ENCODE measurements at places on chromosomes 5 and 9. TPM values are rescaled to one million over a fixed set of nuclear protein-coding genes. Genes with fewer than 3 reads are reported as not detected.
A peak's percentile ranks its signal among the peaks of the same experiment; 100 is the strongest.

Gene GABRB2
- total RNA-seq: 0.49 TPM

Gene WHRN
- 2.0 TPM for total RNA-seq

Gene PLPPR1
- 1.5 TPM for total RNA-seq

Gene ARL14EPL
- not detected for total RNA-seq

Gene RGS7BP
- total RNA-seq: 0.89 TPM

Gene MCTP1
- 30.8 TPM for total RNA-seq

Gene SPATA31A5
- not detected for total RNA-seq

Gene LHX3
- 0.10 TPM for total RNA-seq

Gene PCDHA2
- total RNA-seq: 0.20 TPM

Gene PRR16
- total RNA-seq: 12.4 TPM

GRCh38 chr9:138073808-138074207 lies 196.2 kb downstream of the CACNA1B start:
- DNase-seq: no peak

- DNase-seq: no peak
Observed at GRCh38 chr9:4050916-4051315, 249.0 kb downstream of the GLIS3 start.

GRCh38 chr9:38405785-38406184 lies 13.3 kb downstream of the ALDH1B1 start:
- DNase-seq: no peak

DNA sequence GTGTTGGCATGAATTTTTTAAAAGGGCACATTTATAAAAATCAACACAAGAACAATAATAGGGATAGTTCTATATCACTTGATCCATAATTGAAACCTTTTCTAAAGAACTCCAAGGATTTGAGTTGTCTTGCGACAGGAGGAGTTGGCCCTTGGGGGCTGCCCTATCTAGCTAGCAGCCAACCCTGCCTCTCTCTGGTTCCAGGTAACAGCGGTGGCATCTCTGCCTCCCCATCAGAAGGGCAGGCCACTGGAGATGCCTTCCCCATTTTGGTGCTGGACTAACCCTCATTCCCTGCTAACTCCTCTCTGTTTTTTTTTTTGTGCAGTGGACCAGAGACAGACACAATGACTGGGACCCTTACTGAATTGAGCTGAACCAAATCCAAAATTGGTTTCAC lies 393.0 kb downstream of the MED10 start:
- DNase-seq: no peak

GRCh38 chr9:104575456-104575855 lies 6.5 kb downstream of the OR13C8 start:
- DNase-seq: no peak

GRCh38 chr9:84874596-84874995 lies 205.1 kb downstream of the NTRK2 start:
- no peak for DNase-seq

GRCh38 chr5:176355400-176356178 lies 6.0 kb downstream of the KIAA1191 start:
- no peak for DNase-seq

- peak; percentile 72 for DNase-seq
Observed at GRCh38 chr5:162323466-162323865, 255.9 kb downstream of the GABRG2 start.

- no peak for DNase-seq
Observed at GRCh38 chr9:120926397-120926928, at the start of gene TRAF1. TSS of gene TRAF1 (minus strand) at chr9:120926796. CDS start at chr9:120926075, 721 bp downstream.

DNA sequence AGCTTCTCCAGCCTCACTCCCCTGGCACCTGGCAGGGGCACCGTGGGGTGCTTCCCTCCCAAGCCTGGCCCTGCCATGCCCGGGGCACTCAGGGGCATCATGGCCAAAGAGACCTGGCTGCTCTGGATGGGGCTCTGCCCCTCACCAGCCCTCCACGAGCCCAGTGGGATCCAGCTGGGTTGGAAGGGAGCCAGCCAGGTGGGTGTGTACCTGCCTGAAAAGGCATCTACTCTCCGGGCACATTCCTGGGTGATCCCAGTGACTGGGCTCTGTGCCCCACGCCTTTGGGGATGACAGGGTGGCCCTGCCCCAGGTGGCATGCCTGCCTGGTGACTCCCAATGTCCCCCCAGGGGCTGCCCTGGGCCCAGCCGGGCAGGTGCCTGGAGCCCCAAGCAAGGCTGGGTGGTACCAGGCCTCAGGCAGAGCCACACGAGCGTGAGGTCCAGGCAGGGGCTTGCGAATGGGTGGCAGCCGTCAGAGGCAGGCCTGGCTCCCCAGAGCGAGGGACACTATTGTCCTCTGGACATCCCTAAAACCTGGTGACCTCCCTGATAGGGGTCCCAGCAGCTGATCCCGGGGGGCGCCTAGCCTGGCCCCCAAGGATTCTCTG lies 777 bp downstream of the GPSM1 start:
- DNase-seq: no peak

DNA sequence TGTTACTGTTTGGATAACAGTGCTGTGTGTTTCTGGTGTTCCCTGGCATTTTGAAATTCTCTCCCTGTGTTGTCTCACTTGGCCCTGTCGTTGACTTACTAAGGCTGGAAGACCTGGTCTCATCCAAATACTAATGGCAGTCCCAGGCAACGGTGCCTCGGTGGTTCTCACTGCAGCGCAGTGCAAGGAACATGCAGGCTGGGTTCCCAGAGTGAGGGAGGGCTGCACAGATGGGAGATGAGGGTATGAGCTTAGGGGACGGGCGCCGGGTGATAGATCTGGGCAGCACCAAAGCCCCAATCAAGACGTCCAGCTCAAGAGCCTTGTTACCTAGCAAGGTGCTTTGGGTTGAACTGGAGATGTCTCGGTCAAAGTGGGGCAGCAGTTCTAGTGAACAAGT lies 11.0 kb downstream of the CCT5 start:
- no peak for DNase-seq

- no peak for DNase-seq
Observed at GRCh38 chr9:82302968-82303655, 314.5 kb downstream of the SPATA31D1 start.

DNA sequence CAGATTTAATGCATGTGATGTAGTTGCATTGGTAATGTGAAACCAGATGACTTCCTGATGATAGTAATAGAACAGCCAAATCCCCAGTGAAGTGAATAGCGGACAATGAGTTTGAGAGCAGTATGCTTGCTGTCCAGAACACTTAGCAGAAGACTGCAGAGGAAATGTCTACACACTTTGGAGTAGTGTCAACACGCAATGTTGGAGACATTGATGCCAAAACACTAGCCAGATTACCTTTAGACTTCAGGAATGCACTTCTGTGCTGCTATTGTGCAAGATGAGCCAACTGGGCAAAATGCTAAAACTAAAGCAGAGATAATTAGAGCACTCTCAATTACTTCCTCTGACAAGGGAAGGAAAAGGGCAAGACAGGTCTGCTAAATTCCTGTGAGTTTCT lies 176.7 kb downstream of the PRDM9 start:
- no peak for DNase-seq

DNA sequence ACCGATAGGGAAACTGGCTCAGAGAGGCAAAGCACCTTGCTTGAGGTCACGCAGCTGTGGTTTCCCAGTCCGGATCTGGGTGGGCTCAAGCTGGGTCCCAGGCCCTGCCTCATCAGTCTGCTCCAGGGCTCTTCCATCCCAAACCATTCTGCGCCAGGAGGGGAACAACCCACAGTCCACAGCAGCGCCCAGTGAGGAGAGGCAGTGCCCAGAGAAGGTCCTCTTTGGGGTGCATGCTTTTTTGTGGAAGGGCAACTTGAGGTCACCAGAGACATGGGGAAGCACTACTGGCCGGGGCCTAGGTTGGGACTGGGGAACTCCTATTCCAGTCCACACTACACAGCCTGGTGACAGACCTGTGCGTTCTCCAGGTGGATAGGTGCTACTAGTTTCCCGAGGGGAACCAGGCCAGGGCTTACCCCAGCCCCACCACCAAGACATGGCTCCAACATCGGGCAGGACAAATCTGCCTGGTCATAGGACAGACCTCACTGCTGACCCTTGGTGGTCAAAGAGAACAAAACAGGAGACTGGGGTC lies 62.5 kb upstream of the RNF130 start:
- no peak for DNase-seq

GRCh38 chr5:68343421-68343826 lies 127.9 kb downstream of the PIK3R1 start:
- DNase-seq: no peak

DNA sequence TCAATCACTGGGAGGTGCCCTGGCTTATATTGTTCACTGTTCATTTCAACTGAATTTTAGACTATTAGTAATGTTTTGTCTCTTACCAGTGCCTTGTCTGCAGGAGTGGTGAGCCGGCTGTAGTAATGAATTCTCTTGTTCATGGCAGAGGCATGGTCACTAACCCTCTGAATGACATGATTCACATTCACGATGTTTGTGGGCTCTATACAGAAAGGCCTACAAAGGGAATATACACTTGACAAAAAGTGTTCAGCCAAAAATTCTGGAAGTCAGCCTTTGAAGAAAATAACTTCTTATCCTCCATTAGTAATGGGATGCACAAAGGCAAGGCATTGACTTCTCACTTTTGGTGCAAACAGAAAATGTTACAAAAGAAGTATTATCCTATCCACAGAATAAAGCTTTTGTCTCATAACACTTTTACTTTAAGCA lies 39.6 kb downstream of the SLC38A9 start:
- no peak for DNase-seq

DNA sequence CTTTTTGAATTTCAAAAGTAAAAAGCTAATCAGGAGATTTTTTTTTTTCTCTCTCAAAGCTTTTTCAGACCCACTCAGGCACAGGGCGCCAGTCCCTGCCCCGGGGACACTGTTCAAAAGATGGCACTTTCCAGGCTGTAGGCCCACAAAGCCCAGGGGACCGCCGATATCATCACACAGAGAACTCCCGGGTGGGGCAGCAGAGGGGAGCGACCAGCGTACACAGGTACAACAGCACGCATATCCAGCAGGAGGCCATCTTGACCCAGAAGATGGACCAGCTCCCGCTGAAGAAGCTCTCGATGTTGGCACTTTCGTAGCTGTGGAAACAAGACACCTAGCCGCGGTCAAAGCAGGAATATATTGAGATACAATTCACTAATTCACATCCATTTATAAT lies 108.3 kb downstream of the THBS4 start:
- DNase-seq: no peak

DNA sequence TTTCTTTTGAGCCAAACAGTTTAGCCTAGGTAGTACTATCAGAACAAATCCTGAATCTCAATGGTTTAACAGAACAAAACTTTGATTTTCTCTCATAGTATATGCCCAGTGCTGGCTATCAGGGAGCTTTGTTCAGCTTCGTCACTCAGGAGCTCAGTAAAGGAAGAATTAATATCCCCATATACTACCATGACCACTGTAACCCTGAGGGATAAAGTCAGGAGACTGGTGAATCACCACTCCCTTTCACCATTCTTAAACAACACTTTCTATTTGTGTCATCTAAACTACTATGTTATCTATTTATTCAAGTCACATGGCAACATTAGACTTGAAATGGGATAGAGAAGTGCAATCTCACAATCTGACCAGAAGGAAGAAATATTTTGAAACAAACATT lies 522.6 kb upstream of the COX7C start:
- no peak for DNase-seq

DNA sequence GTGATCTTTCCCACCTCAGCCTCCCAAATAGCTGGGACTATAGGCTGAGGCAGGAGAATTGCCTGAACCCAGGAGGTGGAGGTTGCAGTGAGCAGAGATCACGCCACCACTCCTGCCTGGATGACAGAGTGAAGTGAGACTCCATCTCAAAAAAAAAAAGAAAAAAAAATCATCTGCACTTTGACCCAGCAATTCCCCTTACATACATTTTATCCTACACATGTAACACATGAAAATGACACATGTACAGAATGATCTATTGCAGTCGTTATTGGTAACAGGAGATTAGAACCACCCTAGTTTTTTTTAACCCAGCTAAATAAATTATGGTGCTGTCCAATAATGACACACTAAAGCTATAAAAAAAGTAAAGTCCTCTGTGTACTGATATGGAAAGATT lies 14.2 kb downstream of the RUFY1 start:
- no peak for DNase-seq

DNA sequence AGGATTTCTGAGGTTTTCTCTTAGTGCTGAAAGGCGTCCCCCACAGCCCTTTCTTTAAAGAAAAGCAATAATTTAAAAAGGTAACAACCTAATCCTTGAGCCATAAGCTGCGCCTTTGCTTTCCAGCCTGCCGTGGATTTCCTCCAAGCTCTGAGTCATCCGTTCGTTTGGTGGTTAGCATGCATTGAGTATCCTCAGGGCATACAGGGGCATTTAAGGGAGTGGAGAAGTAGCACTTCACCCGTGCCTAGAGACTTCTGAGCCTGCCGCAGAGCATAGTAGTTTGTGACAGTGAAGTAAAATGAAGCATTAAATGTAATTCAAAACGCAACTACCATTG lies 892 bp upstream of the TNC start:
- peak; percentile 56 for DNase-seq

GRCh38 chr5:93193431-93194347 lies 387.3 kb downstream of the NR2F1-AS1 start:
- DNase-seq: no peak

DNA sequence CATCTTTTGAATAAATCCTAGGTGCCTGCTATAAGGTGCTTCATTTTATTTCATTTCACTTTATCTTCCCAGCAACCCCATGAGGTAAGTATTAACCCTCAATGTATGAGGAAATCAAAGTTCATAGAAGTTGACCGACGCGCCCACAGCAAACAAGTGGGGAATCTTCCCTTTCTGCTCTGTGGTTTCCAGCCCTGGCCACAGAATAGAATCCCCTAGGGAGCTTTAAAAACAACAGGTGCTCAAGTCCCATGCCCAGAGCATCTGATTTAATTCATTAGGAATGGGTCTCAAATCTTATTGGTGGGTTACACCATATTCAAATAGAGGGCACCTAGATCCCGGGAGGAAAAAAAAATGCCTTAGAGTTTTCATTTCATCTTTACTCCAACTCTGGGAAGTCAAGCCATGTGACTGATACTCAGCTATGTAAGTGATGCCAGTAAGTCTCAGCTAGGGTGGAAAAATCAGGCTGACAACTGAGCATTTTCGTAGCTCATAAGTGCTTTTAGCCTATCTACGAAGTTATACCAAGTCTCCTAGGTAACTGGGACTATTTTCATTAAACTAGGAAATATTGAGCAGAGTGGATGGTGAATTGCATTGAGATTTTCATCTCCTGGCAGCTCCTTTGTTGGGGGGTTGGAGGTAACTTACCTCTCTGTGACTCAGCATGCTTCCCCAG lies 353.4 kb upstream of the SLC30A5 start:
- DNase-seq: no peak
